ENCODE measurements at places on chromosomes 12 and 14.

- DNase-seq, result no peak
Measured at GRCh38 chr12:51893786-51894185, 5.9 kb downstream of the ANKRD33 start.

- peak; percentile 3 for DNase-seq
Measured at GRCh38 chr12:128531170-128531569, 264.2 kb downstream of the TMEM132C start.

GRCh38 chr12:4320497-4320852, 538 bp upstream of the TIGAR start:
- DNase-seq, result no peak

GRCh38 chr14:53209370-53209769, 56.2 kb upstream of the DDHD1 start:
- peak; percentile 33 for DNase-seq

GRCh38 chr14:20350282-20350681, 6.8 kb downstream of the PARP2 start:
- no peak for DNase-seq

GRCh38 chr12:31589598-31589903, 1.4 kb downstream of the DENND5B start:
- DNase-seq, result no peak

- DNase-seq, result no peak
Measured at GRCh38 chr14:59352961-59353360, 112.2 kb downstream of the GPR135 start.
